Activated B cell treated with CpG ODN at 0.5 μM for 24 hours (primary cell): ENCODE measurements at places on chromosomes 11 and 22. TPM values are rescaled to one million over a fixed set of nuclear protein-coding genes. Genes with fewer than 3 reads are reported as not detected.

The OR51F2 gene
- not detected in 2 replicates for total RNA-seq

The UPK3A gene
- 1.4 and 1.6 TPM in 2 replicates for total RNA-seq

The BAIAP2L2 gene
- total RNA-seq: 0.34 and 0.64 TPM in 2 replicates

The CD248 gene
- 0.22 TPM in 1 of 2 replicates, not detected in the other for total RNA-seq

The GAB4 gene
- total RNA-seq: 0.29 TPM in 1 of 2 replicates, not detected in the other

The PARVG gene
- total RNA-seq: 91.6 and 96.1 TPM in 2 replicates

The KRTAP5-7 gene
- total RNA-seq: 0.24 and 0.49 TPM in 2 replicates

The SULT4A1 gene
- not detected in 2 replicates for total RNA-seq

The OR52B2 gene
- total RNA-seq: not detected in 2 replicates

The ADORA2A gene
- total RNA-seq: 35.7 and 35.8 TPM in 2 replicates

The LMO1 gene
- total RNA-seq: not detected in 2 replicates

The CD6 gene
- 6.7 and 12.0 TPM in 2 replicates for total RNA-seq

The PNPLA5 gene
- total RNA-seq: not detected in 2 replicates

The OR51A2 gene
- not detected in 2 replicates for total RNA-seq

The HARBI1 gene
- 5.4 and 6.5 TPM in 2 replicates for total RNA-seq

The ROM1 gene
- 0.89 and 2.6 TPM in 2 replicates for total RNA-seq
